ENCODE measurements at places on chromosomes 16 and 17.

- no peak for DNase-seq
Observed at GRCh38 chr16:5907544-5907943, 809.9 kb upstream of the EEF2KMT start.

GRCh38 chr16:67719778-67720144 lies 645 bp upstream of the GFOD2 start:
- DNase-seq = no peak

GRCh38 chr16:86126891-86127290 lies 227.9 kb downstream of the IRF8 start:
- DNase-seq = no peak

DNA sequence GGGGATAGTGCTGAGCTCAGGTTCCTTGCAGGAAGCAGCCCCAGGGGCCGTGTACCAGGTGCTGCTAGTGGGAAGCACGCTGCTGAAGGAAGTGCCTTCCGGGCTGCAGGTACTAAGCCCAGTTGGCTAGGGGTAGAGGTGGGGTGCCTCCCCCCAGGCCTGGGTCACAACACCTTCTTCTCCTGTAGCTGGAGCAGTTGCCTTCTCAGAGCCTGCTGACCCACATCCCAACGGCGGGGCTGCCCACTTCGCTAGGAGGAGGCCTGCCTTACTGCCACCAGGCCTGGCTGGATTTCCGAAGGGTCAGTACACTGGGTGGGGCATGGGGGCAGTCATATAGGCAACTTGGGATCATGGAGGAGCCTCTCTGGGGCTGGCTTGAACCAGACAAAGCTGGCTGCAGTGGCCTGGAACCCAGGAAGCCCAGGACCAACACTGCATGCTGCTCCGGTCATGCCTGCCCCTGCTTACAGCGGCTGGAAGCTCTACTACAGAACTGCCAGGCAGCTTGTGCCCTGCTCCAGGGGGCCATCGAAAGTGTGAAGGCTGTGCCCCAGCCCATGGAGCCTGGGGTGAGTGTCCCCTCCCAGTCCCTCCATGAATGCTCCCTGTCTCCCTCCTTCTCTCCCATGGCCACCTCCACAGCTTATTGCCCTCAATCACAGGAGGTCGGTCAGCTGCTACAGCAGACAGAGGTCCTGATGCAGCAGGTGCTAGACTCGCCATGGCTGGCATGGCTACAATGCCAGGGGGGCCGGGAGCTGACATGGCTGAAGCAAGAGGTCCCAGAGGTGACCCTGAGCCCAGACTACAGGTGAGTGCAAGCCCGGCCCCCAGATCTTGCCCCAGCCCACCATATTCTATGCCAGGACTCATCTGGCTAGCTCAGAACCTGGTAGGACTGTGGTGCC lies 2.5 kb downstream of the PLEKHG4 start:
- DNase-seq = no peak

GRCh38 chr17:41009301-41009760 lies 403 bp upstream of the KRTAP3-1 start:
- no peak for DNase-seq

GRCh38 chr17:47895347-47895855 lies 635 bp upstream of the SP2 start:
- DNase-seq = peak; percentile 67

GRCh38 chr17:2965621-2966595 lies 97.5 kb downstream of the OR1D5 start:
- no peak for DNase-seq

GRCh38 chr16:81558444-81559175 lies 114.0 kb downstream of the CMIP start:
- DNase-seq = no peak

GRCh38 chr17:27199948-27200347 lies 94.0 kb upstream of the WSB1 start:
- no peak for DNase-seq

GRCh38 chr17:36599546-36600250 lies 1.7 kb upstream of the MRM1 start:
- DNase-seq = no peak

GRCh38 chr17:62868723-62869122 lies 60.6 kb upstream of the MARCHF10 start:
- no peak for DNase-seq

DNA sequence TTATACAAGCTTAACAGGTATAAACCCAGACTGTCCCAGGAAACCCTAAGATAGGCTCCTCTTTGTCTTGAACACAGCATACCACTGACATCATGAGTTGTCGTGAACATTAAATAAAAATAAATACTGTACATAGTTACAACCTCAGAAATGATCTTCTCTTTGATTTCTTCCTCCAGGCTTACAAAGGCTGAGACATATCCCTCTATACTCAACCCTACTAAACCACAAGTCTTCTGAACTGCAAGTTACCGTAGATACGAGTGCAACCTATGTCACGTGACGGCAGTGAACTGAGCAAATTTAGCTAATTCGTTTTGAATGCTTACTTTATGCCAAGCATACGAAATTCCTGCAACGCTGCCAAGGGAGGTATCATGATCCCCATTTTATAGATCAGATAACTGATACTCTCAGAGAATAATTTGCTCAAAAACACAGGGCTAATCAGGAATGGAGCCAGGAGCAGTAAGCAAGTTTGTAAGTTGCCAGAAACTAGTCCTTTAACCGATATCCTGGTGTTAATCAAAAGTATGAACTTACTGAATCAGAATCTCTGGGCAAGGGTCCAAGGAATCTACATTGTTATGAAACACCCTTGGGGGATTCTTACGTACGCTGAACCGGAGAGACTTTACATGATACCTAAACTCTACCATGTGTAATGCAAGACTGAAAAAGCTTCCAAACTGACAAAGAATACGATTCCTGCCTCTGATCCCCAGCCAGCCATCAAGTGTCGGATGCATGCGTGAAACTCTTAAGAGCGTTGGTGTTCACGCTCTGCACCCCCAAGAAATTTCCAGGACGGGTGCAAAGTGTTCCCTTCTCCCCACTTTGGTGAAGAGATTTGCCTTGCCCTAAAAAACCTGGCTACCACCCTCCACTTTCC lies 106.2 kb downstream of the XYLT1 start:
- DNase-seq = no peak
